Stimulated activated naive CD4-positive, alpha-beta T cell treated with Interleukin-2 at 50 U/mL for 16 hours (primary cell): ENCODE measurements at places on chromosomes 6 and 20.

DNA sequence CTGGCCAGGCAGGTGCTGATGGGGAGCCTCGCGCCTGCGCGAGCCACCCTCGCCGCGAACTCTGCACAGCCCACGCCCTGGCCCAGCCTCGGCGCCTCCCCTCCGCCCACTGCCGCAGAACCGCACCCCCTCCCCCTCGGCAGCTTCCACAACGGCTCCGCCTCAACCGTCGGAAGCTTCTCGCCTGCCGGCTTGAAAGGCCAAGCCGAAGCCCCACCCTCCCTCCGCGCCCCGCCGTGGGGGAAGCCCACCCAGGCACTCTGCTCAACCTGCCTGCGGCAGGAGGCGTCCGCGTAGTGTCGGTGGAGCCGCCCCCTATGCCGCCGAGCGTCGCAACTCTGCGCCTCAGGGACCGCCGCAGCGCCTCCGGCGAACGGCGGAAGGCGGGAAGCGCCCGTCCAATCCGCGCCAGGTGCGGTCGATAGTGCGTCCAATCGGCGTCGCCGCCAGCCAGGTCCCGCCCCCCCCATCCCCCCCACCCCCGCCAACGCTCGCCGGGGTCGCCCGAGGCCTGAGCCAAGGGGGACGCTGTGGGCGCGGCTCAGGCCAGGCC is at the start of gene SYCP2:
Gene SYCP2, minus strand, starts transcription at position 342 of the 553 bp plus-strand sequence. CDS start 11,224 bp downstream, outside the sequence.
- DNase-seq: peak; percentile 67

DNA sequence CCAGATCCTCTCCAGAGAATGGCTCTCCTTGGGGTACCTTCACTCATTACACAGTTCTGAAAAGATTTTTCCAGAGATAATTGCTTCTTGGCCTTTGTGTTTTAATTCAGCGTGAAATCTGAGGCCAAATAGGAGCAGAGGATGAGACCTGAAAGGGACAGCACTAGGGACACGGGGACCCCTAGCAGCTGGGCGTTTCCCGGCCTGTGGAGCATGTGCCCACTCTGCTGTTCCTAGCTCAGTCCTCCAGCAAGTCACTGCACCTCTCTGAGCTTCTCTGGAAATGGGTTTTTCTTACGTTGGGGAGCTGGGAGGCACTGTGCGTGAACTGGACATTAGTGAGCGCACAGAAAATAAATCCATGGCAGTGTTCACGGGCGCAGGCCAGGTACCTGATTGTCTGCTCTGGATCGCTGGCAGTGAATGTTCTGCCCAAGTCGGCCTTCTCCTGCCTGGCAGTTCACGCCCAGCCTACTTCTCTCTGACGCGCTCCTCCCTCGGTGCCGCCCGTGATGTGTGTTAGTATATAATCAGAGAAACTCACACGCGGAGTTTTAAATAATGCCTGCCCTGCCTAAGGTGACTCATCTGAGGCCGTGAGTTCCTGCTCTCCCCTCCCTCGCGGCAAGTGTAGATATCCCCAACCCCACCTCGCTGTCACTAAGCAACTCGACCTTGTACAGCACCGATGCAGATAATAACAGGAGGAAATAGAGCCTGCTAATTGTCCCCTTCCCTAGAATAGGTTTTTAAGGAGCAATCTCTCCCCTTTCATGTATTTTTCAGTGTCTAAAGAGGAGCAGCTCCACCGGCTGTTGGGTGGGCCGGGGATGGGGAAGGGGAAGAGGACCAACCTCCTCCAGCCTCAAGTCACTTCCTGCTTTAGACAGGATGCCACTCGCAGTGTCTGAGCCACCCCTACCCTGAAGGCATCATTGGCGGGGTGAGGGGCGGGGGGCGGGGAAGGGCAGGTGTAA is 2.7 kb upstream of the TUBB2A start:
- DNase-seq: peak; percentile 60

DNA sequence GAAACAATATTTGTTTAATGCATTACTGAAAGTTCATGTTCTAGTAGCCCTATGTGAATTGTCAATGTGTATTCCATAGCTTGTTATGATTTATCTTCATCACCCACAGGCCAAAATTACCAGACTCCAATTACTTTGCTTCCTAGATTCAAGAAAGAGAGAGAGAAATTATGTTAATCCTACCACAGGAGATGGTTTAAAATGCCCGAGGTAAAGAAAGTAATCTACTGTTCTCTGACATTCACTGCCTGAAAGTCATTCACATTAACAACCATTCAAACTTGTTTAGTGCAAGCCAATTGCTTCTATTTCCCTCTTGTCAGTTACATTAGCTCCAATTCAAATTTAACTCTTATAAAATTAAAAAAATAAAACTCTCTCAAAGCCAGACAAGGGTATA is 260.4 kb upstream of the THEMIS start:
- no peak for DNase-seq

DNA sequence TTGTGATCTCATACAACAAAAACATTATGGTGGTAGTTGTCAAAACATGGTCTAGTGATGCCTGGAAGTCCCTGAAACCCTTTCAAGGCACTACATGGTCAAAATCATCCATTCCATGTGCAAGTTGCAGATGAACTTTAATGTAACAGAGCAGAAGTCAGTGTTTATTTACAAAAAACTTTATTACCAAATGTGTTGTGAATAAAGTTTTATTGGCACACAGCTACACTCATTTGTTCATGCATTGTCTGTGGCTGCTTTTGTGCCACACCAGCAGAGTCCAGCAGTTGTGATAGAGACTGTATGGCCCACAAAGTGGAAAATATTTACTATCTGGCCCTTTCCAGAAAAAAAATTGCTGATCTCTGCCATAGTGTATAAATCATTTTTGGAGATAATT is 26.8 kb downstream of the TUBB2B start:
- no peak for DNase-seq

DNA sequence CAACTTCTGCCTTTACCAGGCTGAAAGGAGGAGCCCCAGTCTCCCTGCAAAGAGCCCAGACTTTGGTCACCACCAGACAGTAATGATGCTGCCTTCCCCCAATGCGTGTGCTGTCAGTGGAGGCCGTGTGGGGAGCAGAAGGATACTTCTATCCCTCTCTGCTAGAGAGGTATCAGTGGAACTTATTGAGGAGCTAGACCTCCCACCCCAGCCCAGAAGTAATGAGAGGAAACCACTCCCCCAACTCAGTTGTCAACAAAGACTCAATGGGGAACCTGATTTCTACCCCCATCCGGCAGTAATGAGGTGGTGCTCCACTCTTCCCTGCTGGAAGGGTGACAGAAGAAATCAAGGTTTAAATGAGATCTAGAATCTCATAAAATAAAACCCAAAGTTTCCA is 4.4 kb upstream of the WFDC8 start:
- no peak for DNase-seq

DNA sequence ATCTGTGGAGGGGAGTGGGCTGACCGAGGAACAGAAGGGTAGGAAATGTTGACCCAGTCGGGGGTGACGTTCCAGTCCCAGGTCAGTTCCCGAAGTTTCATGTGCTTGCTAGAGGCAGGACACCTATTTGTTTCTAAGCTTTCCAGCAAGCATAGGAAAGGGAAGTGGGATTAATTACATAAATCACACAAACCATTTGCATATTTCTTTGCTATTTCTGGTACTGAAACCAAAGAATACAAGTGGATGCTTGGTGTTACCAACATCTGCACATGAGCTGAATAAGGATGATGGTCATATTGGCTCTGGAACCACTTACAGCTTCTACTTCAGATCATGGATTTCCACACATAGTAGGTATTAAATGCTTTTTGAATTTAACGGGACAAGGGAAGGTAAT is 546.5 kb downstream of the PRKN start:
- DNase-seq: no peak

- DNase-seq: no peak
Observed at GRCh38 chr6:105445481-105445880, 42.6 kb upstream of the PREP start.

- no peak for DNase-seq
Observed at GRCh38 chr6:114785235-114786127, 442.7 kb upstream of the HS3ST5 start.

DNA sequence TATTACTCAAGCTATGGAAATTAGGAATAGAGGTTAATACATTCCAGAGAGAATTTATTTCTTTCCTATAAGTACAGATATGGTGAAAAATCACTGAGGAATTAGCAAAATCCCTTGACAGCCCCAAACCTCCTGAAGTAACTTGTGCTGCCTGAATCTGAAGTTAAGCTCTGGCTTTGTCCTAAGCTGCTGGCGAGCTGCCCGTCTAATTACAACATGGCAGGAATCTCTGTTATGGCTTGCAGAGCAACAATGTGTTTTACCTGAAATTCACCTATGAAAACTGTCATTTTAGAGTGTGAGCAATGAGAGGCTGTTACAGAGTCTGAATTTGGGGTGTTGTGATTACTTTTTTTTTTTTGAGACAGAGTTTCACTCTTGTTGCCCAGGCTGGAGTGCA is 22.5 kb upstream of the IYD start:
- no peak for DNase-seq

GRCh38 chr6:43221046-43221972 is 8.0 kb downstream of the DNPH1 start:
- no peak for DNase-seq

- peak; percentile 3 for DNase-seq
Observed at GRCh38 chr6:167855825-167856425, 29.2 kb downstream of the AFDN start.

DNA sequence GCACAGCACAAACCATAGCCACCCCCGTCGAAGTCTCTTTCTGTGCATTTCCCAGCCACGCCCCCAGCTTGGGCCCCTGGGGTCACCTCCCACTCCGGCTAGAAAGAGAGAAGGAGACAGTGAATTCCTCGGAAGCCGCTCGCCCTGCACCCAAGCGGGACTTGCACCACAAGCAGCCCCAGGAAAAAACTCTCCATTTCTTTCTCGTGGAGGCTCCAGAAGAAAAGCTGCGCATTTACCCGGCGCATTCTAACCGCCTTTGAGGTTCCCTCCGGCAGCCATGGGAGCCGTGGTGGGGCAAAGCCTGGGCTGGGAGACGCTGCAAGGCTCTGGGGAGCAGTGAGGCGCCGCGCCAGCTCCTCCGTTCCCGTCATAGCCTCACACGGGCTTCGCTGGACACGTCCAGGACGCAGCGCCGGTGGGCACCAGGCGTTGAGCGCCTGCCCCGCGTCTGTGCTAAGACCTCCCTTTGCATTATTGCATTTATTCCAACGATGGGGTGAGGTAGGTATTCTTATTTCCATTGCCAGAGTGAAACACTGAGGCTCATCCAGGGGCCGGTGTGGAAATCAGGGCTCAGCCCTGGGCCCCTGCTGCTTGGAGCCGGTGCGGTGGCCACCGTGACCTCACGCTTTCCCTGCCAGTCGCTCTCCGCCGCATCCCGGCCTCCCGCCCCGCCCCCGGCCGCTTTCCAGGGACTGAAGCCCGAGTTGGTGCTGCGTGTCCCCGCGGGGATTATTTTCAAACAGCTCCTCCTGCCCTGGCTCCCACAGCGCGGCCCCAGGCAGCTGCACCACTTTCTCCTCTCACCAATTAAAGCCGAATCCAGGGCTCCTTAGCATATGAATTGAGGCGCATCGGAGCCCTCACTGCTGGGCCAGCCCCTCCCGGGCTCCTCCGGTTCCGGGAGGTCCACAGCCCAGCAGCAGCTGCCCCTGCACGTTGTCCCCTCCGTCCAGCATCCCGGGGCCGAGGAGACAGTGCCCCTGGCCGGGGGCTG is 148.3 kb upstream of the AFDN start:
- DNase-seq: no peak

GRCh38 chr20:8322662-8323217 is 190.7 kb downstream of the PLCB1 start:
- no peak for DNase-seq

DNA sequence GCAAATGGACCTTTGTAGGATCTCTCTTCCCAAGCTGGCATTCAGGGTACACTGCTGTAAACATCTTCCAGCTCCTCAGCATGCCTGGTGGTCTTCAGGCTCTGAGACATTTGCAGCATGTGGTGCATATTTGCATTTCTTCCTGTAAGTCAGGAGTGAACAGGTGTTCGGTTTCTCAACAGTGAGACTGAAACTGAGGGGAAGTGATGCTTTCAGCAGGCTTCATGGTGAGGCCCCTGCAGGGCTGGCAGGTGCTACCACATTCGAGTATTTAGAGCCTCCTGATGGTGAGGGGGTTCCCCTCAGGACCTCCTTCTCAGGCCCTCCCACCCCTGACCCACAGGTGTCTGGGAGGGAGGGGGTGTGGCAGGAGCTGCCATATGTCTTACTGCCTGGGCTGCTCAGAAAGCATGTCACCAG is 15.1 kb downstream of the MYBL2 start:
- no peak for DNase-seq
